ENCODE measurements at places on chromosomes 13 and 19.

DNA sequence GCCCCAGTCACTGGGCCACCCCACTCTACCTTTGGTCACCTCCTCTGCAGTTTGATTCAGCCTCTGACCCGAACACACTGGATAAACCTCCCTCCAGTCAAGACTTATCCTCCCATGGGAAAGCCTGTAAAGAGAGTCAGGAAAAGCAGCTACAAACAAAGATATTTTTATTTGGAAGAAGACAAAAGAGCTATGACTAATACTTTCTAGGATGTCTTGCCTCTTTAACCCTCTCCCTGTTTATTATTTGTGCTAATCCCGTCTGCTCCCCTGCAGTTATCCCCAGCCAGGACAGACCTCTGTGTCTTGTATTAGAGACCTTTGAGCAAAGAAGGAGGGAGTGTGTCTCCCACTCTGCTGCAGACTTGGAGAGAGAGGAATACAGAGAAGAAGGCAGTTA, 178.3 kb downstream of the EFNB2 start:
- no peak for DNase-seq

- DNase-seq, result no peak
Measured at GRCh38 chr19:47511681-47512080, 3.2 kb downstream of the NAPA start.

GRCh38 chr13:59996461-59996980, 167.2 kb downstream of the DIAPH3 start:
- no peak for DNase-seq

- no peak for DNase-seq
Measured at GRCh38 chr19:54337858-54338230, 1.1 kb downstream of the LILRA4 start.

- DNase-seq, result no peak
Measured at GRCh38 chr13:50910485-50910805, 854 bp downstream of the RNASEH2B start.

All from NCI-H226 (cell line).